ENCODE measurements at places on chromosomes 13 and 19. TPM values are rescaled to one million over a fixed set of nuclear protein-coding genes. Genes with fewer than 3 reads are reported as not detected.

ZNF579 gene
- total RNA-seq: 12.8 TPM

ITGBL1 gene
- total RNA-seq: 50.0 TPM

FAM32A gene
- total RNA-seq: 57.1 TPM

DKKL1 gene
- total RNA-seq: 1.0 TPM

ATXN8OS gene
- total RNA-seq: not detected

CGB1 gene
- total RNA-seq: not detected

RNF113B gene
- not detected for total RNA-seq

TUBA3C gene
- not detected for total RNA-seq

NCR1 gene
- 0.73 TPM for total RNA-seq

F10 gene
- 7.8 TPM for total RNA-seq

ZNF135 gene
- 4.9 TPM for total RNA-seq

LRRC63 gene
- total RNA-seq: 0.65 TPM

Data from left lung (tissue), 14 donors.